Sciatic nerve (tissue), 2 donors: ENCODE measurements at places on chromosomes 7 and 10. TPM values are rescaled to one million over a fixed set of nuclear protein-coding genes. Genes with fewer than 3 reads are reported as not detected.

- DNase-seq: no peak
Observed at GRCh38 chr7:83732305-83732704, 83.4 kb upstream of the SEMA3E start.

The HABP2 gene
- total RNA-seq: not detected

GRCh38 chr10:107342711-107343110 is 178.2 kb upstream of the SORCS1 start:
- no peak for DNase-seq

The CLRN3 gene
- not detected for total RNA-seq

DNA sequence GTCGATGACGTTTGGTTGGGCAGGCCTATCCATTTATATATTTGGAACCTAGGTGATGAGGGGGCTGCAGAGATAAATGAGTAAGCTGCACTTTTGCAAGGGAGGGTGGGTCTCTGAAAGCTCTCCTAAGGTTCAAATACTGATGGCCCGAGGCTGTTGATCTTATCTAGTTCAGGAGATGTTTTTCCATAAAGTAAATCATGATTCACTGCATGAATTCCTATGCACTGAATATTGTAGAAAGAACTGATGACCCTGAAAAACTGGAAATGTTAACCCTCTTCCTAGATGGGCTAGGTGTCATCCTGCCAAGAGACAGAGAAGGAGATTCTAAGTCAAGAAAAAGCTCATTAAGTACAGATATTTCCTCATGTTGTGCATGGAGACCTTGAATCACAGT is 459.9 kb downstream of the PLXNA4 start:
- no peak for DNase-seq

- no peak for DNase-seq
Observed at GRCh38 chr10:74900297-74900696, 73.9 kb downstream of the KAT6B start.

GRCh38 chr10:621513-621912 is 68.0 kb downstream of the DIP2C start:
- no peak for DNase-seq

DNA sequence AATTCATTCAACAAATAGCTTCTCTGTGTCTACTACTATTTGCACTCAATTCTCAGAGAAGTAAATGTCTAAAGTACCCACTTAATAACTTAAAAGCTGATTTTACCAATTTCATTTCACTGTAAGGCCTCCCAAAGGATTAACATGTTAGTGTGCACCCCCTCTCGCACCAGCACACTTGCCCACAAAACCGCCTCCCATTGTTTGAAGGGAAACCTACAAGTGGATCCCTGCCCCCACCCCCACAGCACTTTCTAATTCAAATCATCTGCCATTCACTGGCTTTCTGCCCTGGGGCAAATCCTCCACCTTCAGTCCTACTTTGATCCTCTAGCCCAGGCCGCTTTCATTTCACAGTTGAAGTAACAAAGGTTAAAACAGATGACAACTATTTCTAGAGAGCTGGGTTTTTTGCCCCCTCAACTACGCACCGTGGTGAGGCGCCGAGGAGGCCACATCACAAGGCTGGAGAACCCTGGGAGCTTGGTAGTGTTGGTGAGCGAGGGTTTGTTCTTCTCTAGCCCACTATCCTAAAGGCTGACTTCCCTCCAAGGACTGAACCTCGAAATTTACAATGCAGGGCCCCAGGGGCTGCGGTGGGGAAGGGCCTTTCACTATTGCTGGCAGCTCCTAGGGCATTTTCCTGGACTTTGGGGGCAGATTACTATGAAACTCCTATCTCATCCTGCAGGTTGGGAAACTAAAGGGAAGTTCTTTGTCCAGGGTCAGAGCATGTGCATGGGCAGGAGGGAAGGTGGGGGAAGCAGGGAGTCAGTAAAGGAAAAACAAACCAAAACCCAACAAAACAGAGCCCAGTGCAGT is 517.4 kb upstream of the ZMIZ1 start:
- DNase-seq: no peak

- no peak for DNase-seq
Observed at GRCh38 chr7:110446658-110447057, 644.3 kb upstream of the LRRN3 start.

GRCh38 chr10:97097084-97097433 is 88.7 kb downstream of the SLIT1 start:
- DNase-seq: no peak

DNA sequence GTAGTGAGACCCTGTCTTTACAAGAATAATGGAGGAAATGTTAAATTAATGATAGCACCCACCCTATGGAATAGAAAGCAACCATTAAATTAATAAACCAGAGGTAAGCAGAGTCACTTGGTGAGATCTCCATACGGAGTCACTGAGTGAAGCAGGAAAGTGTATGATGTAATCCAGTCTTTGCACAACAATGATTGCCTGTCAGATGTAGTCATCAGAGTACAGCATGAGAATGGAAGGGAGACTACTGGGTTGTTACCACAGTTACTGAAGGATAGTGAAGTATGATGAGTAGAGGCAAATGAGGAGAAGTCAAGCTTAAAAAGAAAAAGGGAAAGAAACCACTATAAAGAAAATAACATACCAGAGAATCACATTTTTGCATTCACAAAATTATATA is 371.9 kb upstream of the SHH start:
- DNase-seq: no peak

DNA sequence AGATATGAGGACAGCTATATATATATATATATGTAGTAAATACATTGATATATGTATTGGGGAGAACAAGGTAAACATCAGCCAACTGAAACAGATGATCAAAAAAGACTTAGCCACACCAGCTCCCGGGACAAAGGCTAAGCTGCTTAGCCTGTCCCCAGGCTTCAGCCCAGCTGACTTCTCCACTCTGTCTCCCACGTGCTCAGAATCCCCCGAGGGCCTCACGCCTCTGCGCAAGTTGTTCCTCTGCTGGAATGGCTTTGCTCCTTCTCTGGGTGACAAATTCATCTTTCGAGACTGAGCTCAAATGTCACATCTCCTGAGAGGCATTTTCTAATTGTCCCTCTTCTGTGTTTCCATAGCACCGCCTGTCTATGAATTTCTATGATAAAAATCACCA is 8.6 kb upstream of the INSIG1 start:
- DNase-seq: no peak

The ADAM22 gene
- total RNA-seq: 8.5 TPM

The PTPRN2 gene
- total RNA-seq: 12.7 TPM

DNA sequence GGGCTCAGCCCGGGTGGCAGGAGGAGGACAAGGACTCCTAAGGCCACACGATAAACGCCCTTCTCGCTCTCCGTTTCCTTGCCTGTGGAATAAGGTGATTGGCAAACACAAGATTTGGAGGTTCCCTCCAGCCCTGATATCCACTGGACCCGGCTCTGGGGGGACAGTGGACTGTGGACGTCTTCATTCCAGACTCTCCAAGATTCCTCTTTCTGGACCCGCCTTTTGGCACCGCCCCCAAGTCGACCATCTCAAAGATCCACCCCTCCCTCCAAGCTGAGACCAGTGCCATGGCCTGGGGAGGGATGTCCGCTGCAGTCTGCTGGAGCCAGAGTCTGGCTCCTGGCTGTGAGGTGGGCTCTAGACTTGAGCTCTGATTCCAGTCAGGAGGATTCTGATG is 23.6 kb downstream of the ZNF783 start:
- no peak for DNase-seq

GRCh38 chr7:108340856-108341411 is 115.3 kb downstream of the NRCAM start:
- no peak for DNase-seq

The ANKRD61 gene
- total RNA-seq: 0.27 TPM

- no peak for DNase-seq
Observed at GRCh38 chr7:79137942-79138341, 315.5 kb downstream of the MAGI2 start.

The PNLIP gene
- 2.8 TPM for total RNA-seq

GRCh38 chr7:16212610-16213009 is 208.7 kb downstream of the CRPPA start:
- no peak for DNase-seq

DNA sequence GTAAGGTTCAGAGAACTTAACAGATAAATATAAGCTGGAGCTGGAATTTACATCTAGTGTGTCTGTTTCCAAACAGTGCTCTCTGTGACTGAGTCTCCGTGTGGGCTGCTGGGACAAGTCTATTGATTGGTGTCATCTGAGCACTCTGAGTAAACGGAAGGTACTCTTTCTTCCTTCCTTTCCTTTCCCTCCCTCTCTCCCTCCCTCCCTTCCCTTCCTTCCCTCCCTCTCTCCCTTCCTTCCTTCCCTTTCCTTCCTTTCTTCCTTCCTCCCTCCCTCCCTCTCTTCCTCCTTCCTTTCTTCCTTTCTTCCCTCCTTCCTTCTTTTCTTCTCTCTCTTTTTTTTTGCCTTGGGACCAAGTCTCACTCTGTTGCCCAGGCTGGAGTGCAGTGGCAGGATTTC is 61.8 kb downstream of the ANKRD61 start:
- no peak for DNase-seq

The ASB10 gene
- not detected for total RNA-seq

DNA sequence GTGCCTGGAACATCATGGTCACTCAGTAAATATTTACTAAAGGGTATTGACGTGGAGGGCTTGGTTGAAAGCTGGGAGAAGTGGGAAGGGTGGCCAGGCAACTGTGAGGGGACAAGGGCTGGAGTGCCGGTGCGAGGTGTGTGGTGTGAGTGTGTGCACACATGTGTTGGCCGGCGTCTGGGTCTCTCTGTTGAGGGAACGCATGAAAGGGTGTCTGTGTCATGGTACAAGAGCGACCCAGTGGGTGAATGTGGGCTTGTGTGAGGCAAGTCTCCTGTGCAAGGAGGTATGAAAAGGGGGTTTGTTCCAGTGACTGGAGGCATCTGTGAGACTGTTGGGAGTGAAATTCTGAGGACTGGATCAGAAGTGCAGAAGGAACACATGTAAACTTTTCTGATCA is 29.4 kb upstream of the UCMA start:
- DNase-seq: no peak

DNA sequence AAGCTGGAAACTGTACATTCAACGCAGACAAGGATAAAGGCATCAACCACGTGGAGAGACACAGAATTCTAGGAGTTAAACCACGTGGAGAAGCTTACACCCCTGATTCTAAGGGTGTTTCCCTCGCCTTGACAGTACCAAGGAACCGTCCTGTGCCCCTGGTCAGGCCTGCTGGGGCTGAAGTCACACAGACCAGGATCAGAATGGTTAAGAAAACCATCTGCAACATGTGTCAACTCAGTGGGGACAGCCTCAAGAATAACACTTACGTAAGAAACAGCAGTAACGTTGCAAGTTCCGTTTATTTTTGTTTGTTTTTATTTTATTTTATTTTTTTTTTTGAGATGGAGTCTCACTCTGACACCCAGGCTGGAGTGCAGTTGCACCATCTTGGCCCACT is 55.6 kb downstream of the CHST15 start:
- DNase-seq: no peak

GRCh38 chr7:149887311-149887710 is 13.5 kb downstream of the ATP6V0E2 start:
- no peak for DNase-seq

DNA sequence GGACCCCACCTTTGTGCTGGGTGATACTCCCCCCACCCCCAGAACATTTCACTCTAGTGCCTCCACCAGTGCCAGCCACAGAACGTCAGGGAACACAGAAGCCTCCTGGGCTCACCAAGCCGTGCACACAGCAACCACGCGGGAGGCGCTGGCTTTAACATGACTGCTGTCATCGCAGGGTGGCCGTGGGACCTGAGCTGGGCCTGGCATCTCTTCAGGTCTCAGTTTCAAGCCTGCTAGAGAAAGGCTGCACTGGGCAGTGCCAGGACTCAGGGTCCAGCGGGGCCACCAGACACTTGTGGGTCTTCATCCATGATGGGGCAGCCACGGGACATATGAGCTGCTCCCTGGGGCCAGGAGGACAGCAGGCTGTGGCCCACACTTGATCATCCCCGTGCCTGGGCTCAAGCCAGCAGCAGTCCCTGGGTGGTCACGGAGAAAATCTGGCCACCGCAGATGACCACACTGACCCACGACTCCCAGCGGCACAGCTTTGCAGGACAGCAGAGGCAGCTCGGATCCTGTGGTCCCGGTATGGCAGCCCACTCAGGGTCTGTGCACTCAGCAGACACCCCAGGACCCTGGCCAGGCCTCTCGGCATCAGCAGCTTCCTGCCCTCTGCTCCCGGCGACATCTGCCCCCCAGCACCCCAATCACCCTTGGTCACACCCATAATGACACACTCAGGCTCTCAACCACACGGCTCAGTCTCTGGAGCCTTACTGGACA is 44.2 kb downstream of the CAMK2B start:
- peak; percentile 44 for DNase-seq

DNA sequence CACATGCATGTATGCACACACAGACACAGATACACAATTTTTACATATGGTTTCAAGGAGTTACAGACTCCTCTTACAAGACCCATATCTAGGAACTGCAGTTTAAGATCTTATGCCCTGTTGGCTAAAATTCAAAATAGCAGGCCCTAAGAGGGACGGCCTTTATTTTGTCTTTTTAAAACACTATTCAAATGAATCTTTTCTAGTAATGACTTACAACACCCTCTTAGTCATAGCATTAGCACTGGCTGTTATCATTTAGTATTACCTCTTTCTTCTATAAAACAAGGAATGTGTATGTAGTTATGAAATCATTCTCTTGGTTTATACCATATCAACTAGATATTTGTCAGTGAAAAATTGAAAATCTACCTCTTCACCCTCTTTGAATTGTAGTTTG is 15.3 kb downstream of the PAPSS2 start:
- DNase-seq: no peak

GRCh38 chr7:85019778-85020177 is 167.1 kb downstream of the SEMA3D start:
- no peak for DNase-seq

GRCh38 chr10:82498976-82499375 is 624.0 kb downstream of the NRG3 start:
- DNase-seq: no peak

DNA sequence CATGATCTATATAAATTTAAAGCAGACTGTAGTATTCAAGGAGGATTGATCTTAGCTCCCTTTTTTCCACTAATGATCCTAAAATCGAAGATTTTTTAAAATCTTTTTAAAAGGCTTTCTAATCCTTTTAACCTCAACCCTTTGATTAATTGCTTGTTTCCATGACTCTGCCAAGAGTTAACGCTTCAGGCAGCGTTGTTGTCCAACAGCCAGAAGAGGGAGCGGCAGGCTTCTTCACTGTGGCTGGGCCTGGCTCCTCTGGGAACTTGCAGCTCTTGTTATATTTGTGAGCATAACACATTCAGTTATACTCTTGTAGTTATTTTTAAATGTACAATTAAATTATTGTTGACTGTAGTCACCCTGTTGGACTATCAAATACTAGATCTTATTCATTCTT is 26.3 kb downstream of the CRCP start:
- DNase-seq: peak; percentile 80
